Amygdala (tissue), 56 donors: ENCODE measurements at places on chromosomes 12 and 14.

DNA sequence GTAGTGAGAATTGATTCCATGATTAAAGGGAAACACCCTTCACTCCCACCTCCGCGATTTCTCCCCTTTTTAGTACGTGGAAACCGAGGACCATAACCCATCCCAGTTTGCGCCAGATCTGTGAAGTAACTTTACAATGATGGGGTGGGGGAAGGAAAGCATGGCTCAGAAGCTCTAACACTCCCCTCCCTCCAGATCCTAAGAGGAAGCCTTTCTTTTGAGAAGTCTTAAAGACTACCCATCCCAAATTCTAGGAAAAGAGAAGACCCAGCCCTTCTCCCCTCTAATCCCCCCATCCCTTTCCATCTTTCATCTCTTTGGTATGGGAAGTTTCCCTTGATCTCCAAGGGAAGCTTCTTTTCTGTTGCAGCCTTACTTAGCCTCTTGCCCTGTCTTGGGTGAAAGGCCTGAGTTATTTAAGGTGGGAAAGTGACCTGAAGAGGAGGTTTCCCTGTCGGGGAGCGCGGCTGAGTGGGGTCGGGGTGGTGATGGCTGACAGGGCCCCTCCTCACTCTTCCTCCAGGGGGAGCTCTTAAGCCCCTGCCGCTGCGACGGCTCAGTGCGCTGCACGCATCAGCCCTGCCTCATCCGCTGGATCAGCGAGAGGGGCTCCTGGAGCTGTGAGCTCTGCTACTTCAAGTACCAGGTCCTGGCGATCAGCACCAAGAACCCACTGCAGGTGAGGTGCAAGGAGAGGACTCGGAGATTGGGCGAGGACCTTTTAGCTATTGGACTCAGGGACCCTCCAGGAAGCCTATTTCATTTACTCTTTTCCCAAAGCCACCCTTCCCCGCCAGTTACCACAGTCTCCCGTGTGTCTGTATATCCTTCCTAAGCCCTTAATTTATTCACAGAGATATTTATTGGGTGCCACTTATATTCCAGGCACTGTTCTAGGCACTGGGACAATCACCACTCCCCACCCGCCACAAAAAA is 1.8 kb downstream of the MARCHF9 start:
- DNase-seq = no peak

DNA sequence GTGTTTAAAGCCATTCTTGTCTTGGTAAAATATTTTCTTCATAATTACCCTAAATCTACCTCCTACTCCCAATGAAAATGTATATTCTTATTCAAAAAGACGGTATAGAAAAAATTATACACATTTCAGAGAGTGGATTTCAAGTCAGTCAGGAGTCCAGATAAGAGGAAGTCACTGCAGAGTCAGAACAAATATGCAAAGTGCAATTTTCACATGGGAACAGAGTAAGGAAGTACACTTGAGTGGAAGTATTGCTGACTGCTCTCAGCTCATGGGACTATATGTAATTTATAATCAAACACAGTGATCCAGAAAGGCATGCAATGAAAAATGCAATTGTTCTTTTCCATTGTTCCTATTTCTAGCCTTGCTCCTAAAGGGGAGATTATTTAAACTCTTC is 1128.0 kb downstream of the AACS start:
- DNase-seq = no peak

GRCh38 chr12:68042212-68042699 is 53.0 kb downstream of the IFNG-AS1 start:
- no peak for DNase-seq

DNA sequence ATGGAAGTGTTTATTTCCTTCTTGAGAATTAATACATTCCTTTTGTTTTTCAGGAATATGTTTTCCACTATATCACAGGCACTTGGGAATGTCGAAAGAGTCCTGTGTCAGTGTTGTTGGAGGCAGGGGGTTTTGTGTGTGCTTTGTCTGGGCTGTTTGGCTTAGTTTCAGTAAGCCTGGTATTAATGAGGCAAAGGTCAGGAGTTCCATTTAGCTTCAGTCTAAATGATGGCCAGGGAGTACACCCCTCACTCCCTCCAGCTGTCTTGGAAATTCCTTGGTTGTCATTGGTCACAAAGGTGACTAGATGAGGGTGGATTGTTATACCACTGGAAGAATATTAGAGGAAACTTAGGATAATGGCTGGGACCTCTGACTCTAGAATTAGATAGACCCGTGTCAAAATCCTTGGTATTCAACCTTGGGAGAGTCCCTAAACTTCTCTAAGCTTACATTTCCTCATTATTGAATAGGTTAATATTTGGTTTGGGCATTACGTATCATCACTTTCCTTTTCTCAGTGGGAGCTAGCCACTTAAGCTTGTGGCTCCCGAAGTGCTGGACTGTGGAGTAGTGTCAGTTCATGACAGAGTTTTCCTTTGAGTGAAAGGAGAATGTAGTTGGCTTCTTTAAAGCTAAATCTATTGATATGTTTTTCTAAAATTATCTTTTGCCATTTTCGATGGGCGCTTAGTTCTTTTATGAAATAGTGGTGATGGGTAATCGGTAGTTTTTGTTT is 5.2 kb downstream of the FRS2 start:
- DNase-seq = no peak

- DNase-seq = no peak
Measured at GRCh38 chr14:100063314-100063941, 1.8 kb upstream of the EVL start.

- no peak for DNase-seq
Measured at GRCh38 chr14:74507840-74508239, 14.3 kb downstream of the ISCA2 start.

- DNase-seq = no peak
Measured at GRCh38 chr14:72049462-72049861, 117.2 kb downstream of the RGS6 start.

DNA sequence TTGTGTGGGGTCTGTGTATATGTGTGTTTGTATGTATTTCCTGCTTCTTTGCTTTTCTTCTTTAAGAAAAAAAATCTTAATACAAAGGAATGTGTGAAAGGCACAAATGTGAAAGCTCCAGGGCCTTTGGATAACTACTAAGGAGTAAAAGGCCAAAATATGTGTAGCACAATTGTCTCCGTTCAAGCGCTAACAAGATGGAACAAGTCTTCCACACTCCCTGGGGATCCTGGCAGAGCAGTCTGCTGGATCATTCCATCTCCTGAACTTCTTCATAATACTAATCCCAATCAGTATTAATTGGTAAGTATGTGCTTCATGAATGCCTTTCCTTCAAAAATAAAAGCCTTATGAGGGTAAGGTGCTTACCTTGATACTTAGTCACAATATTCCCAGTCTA is 462.5 kb upstream of the TBX3 start:
- DNase-seq = no peak

DNA sequence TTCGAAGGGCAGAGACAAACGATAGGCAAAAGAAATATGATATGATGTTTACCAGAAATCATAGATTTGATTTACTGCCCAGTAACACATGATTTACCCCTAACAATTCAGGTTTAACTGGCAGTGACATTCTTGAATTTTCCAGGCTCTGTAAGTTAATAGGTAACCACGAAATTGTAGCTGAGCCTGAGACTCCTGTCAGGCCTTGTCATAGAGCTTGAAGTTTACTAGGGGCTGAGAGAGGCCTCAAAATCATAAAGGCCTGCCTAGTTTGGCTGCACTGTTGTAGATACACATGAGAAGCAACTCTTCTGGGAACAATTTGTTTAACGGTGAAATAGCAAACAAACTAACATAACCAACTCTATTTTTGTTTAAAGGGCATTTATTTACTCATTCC is 3.3 kb downstream of the ERP27 start:
- no peak for DNase-seq

GRCh38 chr12:31768046-31768445 is 39.2 kb upstream of the AMN1 start:
- DNase-seq = no peak

DNA sequence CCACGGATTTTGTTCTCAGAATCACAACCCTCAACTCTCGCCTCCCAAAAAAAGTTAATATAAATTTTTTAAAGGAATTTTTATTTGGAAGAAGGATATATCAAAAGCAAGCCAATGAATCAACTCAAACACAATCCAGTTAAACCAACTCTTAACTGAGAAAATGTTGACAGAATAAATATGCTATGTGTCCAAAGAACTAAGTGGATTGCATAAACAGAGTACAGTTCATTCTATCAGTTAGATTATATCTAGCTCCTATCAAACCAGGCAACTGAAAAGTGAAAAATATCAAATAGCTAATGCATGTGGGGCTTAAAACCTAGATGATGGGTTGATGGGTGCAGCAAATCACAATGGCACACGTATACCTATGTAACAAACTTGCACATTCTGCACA is 16.6 kb downstream of the SLC41A2 start:
- DNase-seq = no peak

DNA sequence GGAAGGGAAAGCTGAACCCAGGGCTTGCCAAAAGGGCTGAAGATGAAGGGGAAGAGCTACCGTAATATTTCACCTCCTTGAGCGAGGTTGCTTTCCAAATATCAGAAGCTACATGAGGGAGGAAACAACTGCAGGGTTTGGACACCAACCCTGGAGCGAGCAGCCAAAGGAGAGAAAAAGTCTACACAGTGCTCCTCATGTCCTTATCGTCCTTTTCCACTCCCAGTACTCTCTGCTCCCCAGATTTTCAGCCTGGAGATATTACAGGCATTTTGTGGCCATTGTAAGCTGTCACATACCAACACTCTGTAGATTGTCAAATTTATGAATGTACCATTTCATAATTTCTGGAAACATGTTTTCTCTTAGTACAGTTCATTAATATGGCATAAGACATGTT is 115.9 kb downstream of the GPHN start:
- no peak for DNase-seq

GRCh38 chr12:48183876-48184548 is 568 bp downstream of the CCDC184 start:
- DNase-seq = no peak

- no peak for DNase-seq
Measured at GRCh38 chr14:55699131-55700057, 119.4 kb downstream of the KTN1 start.

GRCh38 chr12:112149596-112149995 is 24.2 kb downstream of the TRAFD1 start:
- DNase-seq = no peak

DNA sequence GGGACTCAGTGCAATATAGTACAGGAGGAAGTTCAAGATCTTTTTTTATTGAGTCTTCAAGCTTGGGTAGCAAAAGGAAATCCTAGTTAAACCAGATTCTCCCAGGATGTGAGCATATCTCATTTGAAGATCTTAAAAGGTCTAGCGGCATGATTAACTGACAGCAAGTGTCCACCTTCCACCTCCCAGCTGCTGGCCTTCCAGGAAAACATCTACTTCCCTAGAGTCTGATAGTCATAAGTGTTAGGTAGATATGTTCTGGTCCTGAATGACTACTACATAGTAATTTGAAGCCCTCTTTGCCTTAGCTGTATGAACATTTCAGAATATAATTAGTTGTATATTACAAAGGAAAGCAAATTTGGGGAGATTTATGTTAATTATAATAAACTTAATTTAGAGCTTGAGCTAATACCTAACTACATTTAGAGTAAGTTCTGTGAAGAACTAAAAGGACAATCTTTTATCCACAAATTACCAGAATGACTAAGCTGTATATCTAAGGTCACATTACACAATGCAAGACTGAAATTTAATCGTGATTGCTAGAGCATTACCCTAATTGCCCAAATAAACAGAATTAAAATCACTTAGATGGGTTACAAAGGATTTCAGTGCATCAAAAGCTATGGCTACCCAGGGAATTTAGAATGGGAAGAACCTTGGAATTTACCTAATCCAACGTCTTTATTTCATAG is 9.9 kb downstream of the LGR5 start:
- DNase-seq = no peak

DNA sequence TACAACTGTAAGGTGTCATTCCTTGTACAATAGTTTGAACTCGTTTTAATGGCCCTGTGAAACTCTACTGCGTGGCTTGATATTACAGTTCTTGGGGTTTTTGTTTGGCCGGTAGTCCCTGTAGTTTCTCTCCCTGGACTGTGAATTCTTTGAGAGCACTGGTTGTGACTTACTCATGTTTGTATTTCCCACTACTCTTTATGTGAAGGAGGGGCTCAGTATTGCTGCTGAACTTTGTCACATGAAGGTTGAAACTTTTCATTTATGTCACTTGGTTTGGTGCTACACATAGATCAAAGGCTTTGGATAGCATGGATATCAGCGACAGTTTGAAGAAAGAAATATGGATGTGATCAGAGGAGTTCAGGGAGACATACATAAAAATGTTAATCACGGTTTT is 1.5 kb upstream of the POU6F1 start:
- DNase-seq = no peak

- no peak for DNase-seq
Measured at GRCh38 chr12:400828-401227, 616 bp upstream of the CCDC77 start.

GRCh38 chr14:96373538-96373937 is 10.2 kb downstream of the GSKIP start:
- DNase-seq = no peak

DNA sequence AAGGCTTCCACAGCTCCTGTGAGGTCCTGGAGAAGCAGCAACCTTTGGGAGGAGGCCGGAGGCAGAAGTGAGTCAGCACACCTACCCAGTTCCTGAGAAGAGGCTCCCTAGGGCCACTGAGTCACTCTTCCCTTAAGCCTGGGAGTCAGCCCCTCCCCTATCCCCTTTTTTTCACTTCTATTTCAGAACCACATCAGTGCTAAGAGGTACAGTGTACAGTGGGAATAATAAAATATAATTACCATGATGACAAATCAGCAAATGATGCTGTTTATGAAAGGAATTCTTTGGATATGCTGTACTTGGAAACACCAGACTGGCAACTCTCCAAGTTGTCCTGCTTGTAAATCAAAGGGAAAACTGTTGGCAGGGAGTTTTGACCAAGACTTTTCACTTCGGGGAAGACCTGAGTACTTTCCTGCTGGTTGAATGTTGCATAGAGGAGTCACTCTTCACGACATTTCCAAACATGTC is 7.8 kb upstream of the TBPL2 start:
- no peak for DNase-seq

DNA sequence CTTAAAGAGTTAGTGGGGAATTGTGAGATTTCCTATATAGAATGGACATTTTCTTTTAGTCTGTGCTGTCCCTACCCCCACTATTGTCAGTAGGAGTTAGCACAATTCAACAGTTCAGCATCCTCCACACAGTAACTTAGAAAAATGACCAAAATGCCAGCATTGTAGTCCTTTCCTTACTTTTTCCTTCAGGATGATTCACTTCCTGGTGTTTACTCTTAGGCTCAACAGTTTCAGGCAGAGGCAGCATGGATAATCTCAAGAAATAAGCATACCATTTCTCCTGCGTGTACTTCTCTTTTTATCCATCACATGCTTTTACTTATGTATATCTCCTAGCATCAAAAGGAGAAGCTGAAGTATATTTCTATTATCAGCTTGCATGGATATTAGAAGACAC is 683.4 kb downstream of the SLC16A7 start:
- DNase-seq = no peak

GRCh38 chr12:12349711-12350665 is at the start of gene MANSC1:
MANSC1 (minus strand) TSS chr12:12350242; CDS start chr12:12343314, 6,928 bp downstream.
- peak; percentile 24 for DNase-seq

DNA sequence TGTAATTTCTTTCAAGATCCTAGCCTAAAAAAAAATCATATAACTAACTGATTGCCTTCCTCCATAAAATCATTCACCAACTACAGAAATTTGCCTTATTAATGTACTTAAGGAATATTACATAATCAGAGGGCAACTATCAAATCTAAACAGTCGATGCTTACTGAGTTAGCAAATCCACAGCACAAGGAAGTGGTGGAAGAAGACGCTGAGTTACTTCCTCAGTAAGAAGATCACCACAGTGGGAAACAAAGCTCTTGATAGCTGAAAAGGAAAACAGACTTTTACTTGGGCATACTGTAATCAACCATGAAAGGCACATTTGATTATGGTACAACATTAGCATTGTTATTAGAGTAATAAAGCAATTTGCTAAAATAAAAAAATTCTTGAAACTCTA is 48.7 kb downstream of the HEATR5A start:
- DNase-seq = no peak
